ENCODE measurements at places on chromosomes 16 and 17.

DNA sequence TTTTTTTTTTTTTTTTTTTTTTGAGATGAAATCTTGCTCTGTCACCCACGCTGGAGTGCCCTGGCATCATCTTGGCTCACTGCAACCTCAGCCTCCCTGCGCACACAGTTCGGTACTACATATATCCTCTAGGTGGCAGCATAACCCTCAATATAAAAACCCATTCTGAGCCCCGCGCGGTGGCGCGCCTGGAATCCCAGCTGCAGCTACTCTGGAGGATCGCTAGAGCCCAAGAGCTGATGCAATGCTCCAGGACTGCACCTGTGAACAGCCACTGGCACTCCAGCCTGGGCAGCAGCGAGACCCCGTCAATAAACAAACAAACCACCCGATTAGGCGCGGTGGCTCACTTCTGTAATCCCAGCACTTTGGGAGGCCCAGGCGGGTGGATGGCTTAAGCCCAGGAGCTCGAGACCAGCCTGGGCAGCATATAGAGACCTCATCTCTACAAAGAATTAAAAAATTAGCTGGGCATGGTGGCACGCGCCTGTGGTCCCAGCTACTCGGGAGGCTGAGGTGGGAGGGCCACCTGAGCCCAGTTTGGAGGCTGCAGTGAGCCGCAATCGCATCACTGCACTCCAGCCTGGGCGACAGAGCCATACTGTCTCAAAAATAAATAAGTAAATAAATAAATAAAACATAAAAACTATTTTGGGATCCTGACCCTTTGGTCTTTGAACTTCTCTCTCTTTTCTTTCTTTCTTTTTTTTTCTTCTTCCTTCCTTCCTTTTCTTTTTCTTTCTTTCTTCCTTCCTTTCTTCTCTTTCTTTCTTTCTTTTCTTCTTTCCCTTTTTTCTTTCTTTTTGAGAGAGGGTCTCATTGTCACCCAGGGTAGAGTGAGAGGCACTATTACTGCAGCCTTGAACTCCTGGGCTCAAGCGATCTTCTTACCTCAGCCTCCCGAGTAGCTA lies 15.4 kb upstream of the AKAP10 start:
- peak; percentile 82 for DNase-seq

DNA sequence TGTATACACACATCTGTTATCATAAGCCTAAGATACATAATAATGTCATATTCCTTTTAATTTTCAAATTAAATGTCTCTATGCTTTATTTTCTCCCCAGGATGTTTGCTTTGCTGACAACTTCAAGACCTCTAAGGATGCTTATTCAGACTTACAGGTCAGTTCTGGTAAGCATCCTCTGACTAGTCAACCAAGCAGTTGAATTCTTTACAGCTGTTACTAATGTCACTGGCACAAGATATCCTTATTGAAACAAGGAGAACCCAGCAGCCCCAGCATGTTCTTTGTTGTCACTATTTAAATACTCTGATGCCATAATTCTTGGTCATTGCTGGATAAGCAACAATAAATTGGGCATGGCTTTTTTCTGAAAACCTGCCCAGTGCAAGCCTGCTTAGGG lies 232.3 kb upstream of the PMFBP1 start:
- peak; percentile 25 for DNase-seq

- DNase-seq, result no peak
Observed at GRCh38 chr16:30895627-30896260, 670 bp upstream of the CTF1 start.

DNA sequence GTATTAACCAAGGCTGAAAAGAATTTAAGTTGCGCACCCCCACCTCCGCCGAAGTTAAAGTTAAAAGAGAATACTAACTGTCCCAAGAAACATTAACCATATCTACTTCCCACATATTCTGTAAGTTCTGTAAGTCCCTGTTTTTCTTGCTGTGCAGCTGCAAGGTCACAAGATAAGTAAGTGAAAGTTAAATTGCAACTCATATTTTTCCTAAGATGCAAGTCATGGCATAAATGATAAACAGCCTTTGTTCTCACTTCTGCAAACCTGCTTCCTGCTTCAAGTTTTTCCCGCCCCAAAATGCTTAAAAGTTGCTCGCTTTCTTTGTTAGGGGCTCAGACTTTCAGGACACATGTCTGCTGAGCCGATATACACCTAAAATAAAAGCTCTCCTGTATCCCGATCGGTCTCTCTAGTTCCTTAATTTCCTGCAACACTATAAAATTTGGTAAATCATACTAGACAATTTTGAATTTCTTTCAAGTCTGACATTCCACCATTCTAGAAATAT lies 32.6 kb upstream of the ABCA9 start:
- DNase-seq, result no peak

DNA sequence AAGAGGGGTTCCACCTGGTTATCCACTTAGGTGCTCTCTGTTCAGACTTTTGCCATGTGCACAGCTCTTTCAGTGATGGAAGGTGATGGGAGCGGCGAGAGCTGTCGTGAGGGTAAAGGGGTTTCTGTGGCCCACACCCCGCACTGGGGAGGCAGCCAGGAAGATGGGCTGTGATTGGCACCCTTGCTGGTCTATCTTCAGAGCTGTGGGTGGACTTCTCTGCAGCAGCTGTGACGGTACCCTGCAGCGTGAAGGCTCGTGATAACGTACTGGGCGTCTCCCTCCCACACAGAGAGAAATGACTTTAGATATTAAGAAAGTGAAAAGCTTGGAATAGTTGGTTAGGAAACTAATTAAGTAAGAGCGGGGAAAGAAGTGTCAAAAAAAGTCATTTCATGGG lies 45.8 kb downstream of the MPRIP start:
- DNase-seq, result no peak

DNA sequence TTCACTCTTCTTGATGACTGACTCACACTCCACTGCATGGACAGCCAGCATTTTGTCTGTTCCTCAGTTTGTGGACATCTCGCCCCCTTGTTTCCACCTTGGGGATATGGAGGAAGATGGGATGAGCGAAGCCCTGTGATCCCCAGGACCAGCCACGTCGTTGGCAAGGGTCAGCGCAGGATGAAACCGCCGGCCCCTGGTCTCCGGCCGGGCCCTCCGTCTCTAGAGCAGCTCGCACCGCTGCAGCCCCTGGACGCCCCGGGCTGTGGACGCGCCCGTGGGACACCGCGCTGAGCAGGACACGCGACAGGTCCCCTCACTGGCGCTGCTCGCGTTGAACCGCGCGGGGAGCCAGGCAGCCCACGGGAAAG lies 604 bp upstream of the ZC3H18 start:
- DNase-seq, result no peak

- peak; percentile 52 for DNase-seq
Observed at GRCh38 chr17:18141210-18141803, 32.8 kb downstream of the MYO15A start.

GRCh38 chr16:50838885-50839284 lies 97.0 kb downstream of the CYLD start:
- DNase-seq, result no peak

GRCh38 chr17:45895304-45895968 lies 1.1 kb downstream of the MAPT start:
- no peak for DNase-seq

DNA sequence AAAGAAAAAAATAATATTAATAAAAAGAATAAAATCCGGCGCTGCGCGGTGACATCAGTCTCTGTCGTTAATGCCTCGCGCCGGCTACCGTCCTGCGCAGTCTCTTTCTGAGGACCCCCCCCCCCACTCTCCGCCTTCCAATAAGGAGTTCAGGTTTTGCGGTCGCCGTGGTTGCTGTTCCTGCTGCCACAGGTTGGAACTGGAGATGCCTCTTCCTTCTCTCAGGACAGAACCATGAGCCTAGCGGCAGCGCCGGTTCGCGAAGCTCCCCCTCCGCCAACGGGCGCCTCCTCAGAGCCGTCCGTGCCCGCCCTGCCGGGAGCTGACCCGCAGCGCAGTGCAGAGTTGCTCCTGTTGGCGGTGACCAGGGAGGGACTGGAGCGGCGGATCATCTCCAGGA lies 2093.4 kb downstream of the TP53TG3F start:
- no peak for DNase-seq

- peak; percentile 24 for DNase-seq
Observed at GRCh38 chr17:38559051-38559879, 46.5 kb downstream of the SRCIN1 start.

DNA sequence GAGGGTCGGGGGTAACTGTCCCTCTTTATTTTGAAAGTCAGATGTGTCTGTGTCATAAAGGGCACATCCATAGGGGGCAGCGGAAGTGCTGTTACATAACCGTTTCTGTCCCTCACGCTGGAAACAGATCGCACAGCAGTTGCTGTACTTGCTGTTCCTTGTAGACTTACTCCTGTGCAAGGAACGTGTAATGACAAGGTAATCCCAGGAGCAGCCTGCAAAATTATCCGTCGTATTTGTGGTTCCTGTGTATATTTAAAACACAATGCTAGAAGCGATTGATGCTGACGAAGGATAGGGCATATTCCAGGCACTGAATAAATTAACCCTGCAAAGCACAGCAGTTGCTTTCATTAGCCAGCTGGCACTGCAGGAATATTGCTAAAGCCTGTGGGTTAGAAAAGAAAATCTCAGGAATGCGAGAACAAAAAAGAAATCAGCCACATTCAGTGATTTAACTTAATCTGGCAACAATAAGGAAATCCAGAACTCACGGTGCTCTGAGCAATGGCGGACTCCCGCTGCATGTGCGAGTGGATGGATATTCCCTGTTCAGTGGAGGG lies 76.2 kb downstream of the SPECC1 start:
- DNase-seq, result peak; percentile 77

DNA sequence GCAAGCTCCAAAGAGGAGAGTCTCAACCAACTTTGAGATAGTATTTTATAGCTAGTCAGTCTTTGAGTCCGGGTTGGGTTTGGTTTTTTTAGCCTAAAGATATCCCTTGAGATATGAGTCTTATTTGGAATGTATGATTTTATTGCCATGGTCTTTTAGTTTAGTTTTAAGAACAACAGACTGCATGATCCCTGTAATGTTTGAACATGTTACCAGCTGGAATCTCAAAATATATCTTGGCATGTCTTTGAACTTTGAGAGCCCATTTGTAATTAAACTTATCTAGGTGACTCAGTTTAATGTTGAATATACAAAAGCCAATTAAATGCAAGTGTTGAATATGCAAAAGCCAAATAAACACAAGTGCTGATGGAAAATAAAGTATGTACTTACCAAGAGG lies 100.6 kb downstream of the TANGO6 start:
- DNase-seq, result no peak

DNA sequence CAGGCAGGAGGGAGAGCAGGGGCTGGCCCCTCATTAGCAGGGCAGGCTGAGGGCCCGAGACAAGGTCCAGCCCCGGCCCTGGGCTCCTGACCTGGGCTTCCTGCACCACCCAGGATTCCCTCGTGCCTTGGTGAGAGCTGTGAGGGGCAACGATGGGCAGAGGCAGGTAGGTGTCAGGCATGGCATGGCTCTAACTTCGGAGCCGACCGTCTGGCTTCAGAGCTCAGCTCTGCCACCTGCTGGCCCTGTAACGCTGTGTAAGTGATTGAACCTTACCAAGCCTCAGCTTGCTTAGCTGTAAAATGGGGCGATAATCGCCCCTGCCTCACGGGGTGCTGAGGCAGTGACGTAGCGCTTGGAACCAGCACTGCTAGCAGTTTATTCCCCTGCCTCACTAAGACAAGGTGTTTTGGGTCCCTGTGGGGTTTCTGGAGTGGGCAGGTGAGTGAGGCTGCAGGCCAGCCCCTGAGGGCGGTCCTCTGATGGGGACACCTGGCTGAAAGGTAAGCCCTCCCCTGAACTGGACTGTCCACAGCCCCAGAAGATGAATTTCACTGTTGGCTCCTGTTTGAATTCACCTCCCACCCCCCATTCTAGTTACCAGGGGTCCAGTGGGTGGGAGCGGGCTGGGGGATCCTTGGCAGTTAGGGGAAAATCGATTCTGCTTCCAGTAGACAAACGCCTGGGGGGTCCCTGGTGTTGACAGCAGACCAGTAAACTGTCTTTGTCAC lies 184.8 kb upstream of the GSE1 start:
- no peak for DNase-seq

Measured in AG10803 (cell line).